ENCODE measurements at places on chromosomes 4 and X.

DNA sequence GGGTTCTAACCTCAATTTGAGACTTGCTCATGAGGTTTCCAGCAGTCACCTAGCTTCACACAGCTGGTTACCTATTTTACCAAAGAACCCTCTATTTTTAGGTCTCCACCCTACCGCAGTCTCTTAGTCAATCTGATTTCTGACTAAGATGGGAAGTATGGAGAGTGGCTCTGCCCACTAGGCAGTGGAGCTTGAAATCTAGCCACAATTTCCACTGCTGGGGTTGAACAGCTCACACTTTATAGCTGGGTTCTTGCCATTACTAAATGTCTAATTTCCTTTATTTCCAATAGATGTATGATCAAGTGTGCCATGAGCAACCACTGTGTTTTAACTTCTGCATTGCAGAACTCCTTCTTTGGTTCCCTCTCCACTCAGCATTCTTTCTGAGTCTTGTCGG, 43.1 kb downstream of the GASK1B start:
- no peak for DNase-seq

DNA sequence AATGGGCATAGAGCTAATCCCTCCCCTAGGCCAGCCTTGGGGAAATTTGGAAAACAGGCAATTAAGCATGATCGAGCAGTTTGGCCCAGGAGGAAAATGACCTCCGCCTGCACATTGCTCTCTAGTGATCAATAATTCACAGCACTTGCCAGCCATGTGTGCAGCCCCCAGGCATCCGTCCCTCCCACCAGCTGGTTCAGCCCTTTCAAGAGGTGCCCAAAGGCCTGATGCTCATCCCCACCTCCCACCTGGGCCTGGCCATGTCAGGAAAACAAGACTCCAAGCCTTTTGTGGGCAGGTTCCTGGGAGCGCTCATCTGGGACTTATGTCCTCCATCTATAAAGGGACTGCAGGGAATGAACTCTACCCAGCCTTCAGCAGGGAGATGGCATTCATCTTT, 17.5 kb upstream of the PPP2R2C start:
- no peak for DNase-seq

DNA sequence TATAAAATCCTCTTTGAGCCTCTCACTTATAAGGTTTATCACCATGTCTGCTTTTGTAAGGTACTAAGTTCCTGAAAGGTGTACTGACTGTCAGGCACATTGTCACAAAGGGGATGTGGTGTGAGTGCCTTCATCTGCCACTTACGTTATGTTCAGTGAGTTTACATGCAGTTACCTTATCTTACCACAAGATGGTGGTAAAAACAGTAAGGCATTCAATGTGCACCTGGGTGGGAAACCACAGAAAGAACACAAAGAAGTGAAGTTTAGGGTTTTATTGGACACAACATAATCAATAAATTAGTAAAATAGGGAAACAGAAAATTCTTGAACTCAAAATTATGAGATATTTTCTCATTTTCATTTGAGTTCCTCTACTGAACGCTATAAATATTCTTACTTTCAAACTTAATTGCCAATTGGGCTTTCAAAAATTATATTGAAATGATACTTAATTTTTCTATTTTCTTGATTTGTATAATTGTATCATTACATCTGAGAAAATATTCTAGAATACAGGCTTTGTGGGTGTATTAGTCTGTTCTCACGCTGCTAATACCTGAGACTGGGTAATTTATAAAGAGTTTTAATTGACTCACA, 650.8 kb downstream of the PCDH7 start:
- DNase-seq: no peak

GRCh38 chr4:25872851-25873631, 10.3 kb upstream of the SEL1L3 start:
- DNase-seq: no peak

DNA sequence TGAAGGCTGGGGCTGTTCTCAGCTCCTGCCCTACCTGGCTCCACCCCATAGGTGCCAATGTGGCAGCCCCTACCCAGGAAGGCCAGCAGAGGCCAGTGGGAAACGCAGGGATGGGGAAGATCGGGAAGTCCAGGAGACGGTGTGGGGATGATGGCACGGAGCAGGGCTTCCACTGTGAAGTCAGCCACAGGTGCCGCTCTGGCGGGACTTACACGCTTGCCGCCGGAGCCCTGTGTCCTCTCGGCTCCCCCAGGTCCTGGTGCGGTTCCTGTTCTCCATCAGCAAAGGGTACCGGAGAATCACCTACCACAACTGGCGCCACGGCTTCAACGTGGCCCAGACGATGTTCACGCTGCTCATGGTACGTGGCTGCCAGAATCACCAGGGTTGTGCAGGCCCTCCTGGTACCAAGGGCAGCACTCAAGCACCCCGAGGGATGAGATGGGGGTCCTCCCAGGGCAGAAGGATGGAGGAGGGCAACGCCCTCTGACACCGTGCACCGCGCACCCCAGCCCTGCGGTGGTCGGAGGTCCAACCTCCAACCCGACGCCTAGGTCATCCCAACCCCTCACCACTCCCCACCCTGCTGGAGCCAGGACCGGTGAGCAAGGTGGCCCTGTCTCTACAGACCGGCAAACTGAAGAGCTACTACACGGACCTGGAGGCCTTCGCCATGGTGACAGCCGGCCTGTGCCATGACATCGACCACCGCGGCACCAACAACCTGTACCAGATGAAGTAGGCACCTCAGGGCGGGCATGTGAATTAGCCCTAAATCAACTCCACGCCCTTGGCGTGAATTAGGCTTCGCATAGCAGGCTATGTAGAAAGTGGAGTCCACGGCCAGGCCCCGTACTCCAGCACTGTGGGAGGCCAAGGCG, 12.0 kb downstream of the ATP5ME start:
- DNase-seq: no peak

Measured in CD4-positive, alpha-beta T cell treated with Interleukin-21 for 1 hour (primary cell).